Activated CD4-positive, CD25-positive, alpha-beta regulatory T cell (primary cell): ENCODE measurements at places on chromosomes 13 and 19.
A peak's percentile ranks its signal among the peaks of the same experiment; 100 is the strongest.

GRCh38 chr13:64480672-64481071 is 2749.5 kb downstream of the PCDH9 start:
- no peak for DNase-seq

- no peak for DNase-seq
These were observed 46.6 kb upstream of the SLC15A1 start for GRCh38 chr13:98798849-98799645.

GRCh38 chr13:47179321-47179720 is 282.5 kb upstream of the HTR2A start:
- no peak for DNase-seq

DNA sequence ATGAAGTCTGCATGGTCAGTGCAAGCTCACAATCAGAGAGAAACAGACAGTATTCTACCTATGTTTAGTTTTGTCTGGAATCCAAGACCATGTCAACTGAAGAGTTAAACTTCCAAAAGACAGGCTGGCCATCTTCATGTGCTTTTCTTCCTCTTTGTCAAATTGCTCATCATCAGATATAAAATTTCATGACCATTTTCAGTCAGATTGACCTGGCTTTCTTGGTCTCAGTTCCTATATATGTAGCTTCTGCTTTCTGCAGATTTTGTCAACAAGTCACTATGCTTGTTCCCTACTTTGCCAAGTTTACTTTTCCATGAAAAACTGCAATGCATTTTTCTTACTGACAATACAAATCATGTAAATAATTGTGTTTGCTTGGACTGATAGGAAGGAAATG is 13.9 kb downstream of the SLC46A3 start:
- no peak for DNase-seq

DNA sequence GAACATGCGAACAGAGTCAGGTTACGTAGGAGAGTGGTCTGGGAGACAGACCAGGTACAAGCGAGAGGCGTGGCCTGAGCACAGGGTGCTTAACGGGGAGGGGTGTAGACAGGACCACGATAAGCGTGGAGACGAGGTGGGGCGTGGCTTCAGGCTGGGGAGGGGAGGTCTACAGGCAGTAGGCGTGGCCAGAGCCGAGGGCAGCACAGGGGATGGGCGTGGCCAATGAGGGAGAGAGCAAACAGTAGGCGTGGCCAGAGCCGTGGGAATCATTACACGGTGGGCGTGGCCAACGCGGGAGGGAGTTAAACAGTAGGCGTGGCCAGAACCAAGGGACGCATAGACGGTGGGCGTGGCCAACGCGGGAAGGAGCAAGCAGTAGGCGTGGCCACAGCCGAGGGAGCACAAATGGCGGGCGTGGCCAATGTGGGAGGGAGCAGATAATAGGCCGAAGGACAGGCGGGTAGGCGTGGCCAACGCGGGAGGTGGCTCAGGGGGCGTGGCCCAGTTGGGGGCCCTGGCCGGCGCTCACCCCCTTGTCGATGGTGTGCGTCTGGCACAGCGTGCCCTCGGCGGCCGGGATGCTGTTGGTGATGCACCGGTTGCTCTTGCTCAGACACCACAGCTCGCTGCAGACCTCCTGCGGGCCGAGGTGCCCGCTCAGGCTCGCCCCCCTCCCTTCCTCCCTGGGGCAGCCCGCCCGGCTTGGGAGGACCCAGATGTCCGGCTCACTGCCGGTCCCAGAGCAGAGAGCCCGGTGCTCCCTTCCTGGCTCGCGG is 15.2 kb upstream of the MYO1F start:
- DNase-seq, result peak; percentile 87

GRCh38 chr13:83086088-83086487 is 796.2 kb downstream of the SLITRK1 start:
- no peak for DNase-seq

- no peak for DNase-seq
These were observed 616 bp upstream of the PCDH17 start for GRCh38 chr13:57630661-57631595.

GRCh38 chr13:68745502-68745901 is 1362.1 kb upstream of the ATXN8OS start:
- no peak for DNase-seq

GRCh38 chr19:4594201-4594600 is 34.7 kb upstream of the SEMA6B start:
- no peak for DNase-seq

DNA sequence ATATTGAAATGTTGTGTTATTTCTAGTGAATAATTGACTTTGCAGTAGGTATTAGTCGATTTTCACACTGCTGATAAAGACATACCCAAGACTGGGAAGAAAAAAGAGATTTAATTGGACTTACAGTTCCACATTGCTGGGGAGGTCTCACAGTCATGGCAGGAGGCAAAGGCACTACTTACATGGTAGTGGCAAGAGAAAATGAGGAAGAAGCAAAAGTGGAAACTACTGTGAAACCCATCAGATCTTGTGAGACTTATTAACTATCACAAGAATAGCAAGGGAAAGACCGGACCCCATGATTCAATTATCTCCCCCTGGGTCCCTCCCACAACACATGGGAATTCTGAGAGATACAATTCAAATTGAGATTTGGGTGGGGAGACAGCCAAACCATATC is 9.9 kb upstream of the C5AR2 start:
- DNase-seq, result no peak

DNA sequence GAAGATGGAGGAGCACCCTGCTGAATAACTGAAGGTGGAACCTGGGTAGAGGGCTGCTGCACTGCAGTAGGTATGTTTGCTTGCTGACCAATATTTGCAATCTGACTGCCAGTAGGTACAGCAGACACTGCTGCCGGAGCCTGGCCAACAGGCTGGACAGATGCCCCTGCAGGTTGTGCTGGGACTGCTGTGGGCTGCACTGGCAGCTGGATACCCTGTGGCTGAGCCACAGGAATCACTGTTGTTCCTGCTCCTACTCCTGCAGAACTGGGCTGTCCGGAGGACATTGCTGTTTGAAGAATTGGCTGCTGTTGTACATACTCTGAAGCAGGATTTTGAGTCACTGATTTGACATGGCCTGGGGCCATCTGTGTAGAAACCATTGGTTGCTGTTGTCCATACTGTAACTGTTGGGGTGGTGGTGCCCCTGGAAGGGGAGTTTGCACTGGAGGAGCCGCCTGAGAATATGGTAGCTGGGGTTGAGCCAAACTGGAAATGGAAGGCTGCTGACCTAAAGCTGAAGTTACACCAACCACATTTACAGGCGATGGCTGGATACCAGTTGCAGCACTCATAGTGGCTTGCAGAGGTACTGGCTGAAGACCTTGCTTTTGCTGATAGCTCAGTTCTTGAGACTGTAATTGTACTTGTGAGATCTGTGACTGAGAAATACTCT is 2.2 kb downstream of the TSC22D1 start:
- DNase-seq, result no peak

DNA sequence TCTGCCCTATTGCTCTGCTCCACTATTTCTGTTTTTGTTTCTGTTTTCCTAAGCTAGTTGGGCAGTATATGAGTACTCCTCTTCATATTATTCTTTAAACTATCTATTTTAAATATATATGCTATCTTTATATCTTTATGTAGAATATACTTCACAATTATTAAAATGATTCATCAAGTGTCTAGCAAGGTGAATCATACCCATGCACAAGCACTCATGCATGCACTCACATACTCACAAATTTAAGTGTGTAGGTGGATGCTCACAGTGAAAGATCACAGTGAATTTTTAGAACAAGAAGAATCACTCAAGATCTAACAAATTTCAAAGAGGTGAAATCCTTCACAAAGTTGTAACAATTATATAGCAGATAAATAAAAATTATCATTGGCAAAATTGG is 435.6 kb upstream of the SLITRK5 start:
- DNase-seq, result no peak

GRCh38 chr13:102710261-102710679 is 15.4 kb upstream of the METTL21C start:
- DNase-seq, result no peak

DNA sequence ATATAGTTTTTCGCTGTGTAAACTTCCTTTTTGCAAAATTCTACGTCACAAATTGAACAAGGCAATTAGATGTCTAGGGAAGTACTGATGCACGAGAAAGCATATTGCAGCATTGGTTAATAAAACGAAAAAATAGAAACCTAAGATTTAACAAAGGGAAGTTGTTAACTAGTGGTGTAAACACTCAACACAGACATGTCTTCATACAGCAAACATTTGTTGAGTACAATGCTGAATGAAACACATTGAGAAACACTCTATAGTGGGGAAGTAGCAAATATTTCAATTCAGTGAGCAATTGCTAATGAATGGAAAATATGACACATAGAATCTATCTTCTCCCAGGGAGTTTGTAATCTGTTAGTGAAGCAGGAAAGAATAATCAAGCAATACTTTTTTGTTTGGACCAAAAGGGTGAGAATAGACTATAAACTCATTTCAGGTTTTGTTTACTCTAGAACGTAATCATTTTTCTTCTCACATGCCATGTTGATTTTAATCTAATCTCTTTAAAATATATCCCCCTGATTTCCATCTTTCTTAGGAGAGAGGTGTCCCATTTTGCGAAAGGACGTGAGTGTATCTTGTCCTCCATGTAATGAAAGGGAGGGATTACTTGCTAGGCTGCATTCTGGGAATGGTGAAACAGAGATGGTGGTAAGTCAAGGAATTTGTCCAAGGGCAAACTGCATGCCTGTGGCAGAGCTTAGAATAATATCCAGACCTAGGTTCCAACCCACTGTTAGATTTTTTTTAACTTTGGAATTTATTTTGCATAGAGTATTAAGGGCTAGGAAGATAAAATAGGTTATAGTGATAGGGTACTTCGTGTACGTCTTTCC is 1.7 kb upstream of the ANKRD10 start:
- DNase-seq, result no peak

GRCh38 chr19:10817291-10818038 is 18.5 kb downstream of the TMED1 start:
- DNase-seq, result no peak

DNA sequence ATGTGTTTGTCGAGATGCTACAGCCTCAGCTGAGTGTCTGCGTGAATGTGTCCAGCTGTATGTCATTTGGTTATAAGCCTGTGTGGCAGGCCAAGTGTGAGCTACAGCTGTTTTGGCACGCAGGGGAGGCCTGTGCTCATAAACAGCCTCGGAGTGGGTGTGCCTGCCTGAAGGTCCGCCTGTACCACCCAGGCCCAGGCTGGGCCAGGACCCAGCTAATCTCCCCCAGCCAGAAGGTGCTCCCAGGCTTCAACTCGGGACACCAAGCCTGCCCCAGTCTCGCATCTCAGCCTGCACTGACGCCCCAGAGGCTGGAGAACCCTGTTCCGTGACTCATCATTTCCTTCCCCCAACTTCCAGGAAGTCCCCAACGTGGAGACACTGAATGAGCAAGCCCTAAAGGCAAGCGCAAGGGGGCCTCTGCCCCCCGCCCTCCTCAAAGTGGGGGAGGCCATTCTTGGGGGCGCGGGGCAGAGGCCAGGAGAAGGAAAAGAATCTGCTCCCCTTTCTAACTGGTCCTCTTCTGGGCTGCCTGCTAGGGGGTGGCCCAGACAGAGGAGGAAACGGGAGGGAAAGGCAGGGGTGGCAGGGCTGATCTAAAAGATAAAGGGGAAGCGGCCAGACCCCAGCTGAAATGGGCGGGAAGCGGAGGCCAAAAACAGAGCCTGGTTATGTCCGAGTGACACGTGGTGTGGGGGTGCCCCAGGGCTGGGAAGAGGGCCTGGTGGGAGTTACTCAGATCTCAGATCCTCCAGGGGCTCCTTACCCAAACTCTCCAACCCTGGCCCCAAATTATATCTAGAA is 2.0 kb downstream of the SLC1A5 start:
- DNase-seq, result peak; percentile 51

DNA sequence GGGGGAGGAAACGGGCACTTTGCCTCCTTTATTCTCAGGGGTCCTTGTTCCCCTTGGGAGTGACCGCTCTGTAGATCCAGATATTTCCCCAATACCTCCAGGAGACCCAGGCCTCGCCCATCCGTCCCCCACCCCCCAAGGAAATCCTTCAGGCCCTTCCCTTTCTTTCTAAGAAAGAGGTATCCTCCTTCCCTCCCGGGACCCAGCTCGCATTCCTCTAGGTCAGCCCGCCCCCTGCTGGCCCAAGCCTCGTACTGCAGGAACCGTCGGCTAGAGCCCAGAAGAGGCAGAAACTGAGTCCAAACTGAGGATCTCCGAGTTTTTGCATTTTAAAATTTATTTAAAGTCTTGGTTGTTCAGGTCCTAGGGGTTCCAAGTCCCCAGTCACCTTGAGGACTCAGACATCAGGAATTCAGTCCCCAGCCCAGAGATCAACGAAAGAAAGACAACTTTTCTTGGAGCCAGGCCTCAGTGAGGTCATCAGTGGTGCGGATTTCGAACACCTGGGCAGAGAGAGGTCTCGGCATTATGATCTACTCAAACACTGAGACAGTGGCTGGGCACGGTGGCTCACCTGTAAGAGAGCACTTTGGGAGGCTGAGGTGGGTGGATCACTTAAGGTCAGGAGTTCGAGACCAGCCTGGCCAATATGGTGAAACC is 7.5 kb upstream of the LRFN1 start:
- peak; percentile 83 for DNase-seq

DNA sequence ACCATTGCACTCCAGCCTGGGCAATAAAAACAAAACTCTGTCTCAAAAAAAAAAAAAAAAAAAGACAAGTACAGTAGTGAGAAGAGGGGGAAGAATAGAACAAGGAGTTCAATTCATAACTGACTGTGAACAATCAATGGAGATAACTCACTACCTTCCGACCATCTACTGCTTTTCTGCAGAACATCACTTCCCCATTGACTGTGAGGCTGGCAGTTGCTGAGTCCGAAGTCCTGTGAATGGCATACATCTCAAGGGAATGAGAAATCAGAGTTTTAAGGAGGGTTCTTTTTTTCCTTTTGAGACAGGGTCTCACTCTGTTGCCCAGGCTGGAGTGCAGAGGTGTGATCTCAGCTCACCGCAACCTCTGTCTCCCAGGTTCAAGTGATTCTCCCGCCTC is 11.2 kb downstream of the ZNF565 start:
- DNase-seq, result no peak

GRCh38 chr13:26660185-26660584 is 100.4 kb downstream of the GPR12 start:
- DNase-seq, result no peak

GRCh38 chr19:55503502-55504251 is 15.4 kb downstream of the SSC5D start:
- peak; percentile 97 for DNase-seq

- no peak for DNase-seq
These were observed 2.5 kb downstream of the LDLR start for GRCh38 chr19:11091703-11092153.

GRCh38 chr13:50388481-50388880 is 373.2 kb downstream of the KCNRG start:
- no peak for DNase-seq

DNA sequence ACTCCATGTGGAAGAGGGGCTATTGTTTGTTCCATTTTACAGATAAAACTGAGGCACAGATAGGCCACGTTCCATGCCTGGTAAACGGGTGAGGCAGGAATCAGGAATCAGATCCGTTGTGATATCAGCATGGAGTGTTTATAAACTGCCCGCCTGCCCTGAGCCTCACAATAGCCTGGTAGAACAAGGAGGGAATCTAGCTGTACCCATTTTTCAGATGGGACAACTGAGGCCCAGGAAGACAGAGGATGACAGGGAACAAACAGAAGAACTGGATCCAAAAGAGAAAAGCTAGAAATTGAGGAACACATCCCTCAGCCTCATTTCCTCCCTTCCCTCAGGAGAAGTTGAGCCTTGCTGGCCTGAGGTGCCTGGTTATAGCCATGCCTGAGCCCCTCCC is 32.5 kb downstream of the CERS4 start:
- no peak for DNase-seq
